ENCODE measurements at places on chromosomes 5 and 9.

DNA sequence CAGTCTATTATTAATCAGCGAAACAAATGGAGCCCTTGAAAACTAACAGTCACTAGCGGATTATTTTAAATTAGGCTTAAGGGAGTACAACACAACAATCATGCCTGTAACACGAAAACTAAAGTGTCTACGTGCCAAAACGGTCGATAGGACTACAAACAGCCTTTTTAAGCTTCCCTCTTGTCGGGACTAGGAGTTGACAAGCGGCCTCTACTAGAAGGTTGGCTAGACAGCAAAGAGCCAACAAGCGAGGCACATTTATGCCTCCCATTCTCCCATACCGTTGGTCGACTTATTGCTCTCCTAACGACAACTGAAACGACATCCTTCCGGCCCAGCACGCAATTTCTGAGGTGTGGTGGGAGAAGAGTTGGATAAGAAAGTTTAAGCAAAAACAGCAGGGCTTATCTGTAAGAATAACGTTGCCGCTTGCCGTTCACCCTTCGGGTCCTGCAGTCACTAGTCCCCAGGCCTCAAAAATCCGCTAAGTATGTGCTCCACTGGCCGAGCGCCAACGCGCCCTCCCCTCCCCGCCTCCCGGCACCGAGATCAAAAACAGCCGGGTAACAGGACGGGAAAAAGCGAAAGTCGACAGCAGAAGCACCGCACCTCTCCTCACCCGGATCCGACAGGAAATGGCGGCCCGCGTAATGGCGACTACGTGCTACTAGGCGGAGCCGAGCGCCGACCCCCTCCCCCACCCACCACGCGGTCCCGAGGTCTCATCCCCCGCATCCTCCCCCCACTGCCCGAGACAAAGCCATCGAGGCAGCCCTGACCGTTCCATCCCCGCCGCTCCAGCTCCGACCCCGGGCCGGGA lies 813 bp downstream of the HNRNPK start:
- DNase-seq = no peak

GRCh38 chr9:89662718-89663613 lies 58.2 kb downstream of the GADD45G start:
- no peak for DNase-seq

DNA sequence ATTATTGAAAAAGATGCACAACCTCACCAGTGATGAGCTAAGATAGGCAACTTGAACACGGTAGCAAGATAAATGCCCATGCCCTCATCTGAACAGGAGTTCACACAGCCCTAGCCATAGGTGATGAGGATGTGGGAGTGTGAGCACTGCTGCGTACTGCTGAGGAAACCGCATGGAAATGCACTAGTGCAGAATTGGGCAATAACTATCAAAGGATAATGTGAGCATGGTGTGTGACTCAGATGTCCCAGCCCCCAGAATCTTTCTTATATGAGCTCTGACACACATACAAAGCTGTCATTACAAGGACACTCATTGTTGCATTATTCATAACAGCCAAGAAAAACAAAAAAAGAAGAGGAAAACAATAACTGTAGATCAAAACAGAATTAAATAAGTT lies 521.2 kb downstream of the IRX1 start:
- DNase-seq = no peak

DNA sequence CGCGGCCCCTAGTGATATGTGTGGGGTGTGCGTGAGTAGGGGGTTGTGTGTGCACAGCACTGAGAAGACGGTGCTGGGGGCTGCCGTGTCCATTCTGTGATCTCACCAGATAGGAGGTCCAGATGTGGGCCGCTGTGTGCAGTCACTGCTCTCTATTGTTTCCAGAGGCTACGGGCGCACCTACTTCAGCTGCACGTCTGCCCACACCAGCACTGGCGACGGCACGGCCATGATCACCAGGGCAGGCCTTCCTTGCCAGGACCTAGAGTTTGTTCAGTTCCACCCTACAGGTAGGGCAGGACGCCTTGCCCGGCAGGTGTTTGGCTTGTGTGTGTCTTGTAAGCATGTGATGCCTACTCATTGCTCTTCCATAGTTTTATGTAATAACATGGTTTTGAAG lies 12.6 kb downstream of the SDHA start:
- no peak for DNase-seq

GRCh38 chr5:154395407-154396106 lies 50.2 kb upstream of the SAP30L start:
- DNase-seq = no peak

DNA sequence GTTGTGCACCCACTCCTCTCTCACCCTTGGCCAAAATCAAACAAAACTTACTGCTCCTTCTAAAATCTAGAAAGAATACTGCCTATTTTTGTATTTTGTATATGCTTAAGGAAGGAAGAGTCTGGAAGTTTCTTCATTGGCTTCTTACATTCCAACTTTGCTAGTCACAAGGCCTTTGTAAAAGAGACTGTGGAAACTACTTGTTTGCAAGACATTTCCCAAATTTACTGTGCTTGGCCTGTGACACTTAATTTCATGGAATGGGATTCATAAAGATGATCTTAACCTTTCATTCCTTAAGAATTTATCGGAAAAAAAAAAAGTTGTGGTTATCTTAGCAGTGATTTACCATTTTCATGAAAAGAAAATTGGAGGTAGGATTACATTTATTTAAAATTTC lies 208.9 kb downstream of the VPS13A start:
- no peak for DNase-seq

DNA sequence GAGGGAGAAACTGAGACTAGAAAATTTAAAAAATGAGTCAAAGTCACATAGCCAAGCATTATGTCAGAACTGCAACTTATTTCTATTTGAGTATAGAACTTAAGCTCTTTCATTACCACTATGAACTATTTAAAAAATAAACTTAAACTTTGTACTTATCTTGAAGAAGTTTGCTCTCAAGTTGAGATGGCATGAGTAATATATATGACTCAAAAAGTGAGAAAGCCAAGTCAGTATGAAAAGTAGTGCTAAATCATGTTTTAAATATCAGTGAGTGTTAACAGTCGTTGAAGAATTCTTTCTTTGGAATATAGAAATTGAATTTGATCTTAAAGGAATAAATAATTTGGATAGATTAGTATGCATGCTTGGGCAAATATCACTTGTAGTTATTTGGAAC lies 36.3 kb upstream of the CDH10 start:
- DNase-seq = no peak

GRCh38 chr5:126464016-126464415 lies 40.8 kb downstream of the GRAMD2B start:
- DNase-seq = no peak

- DNase-seq = no peak
These were observed 29.1 kb upstream of the KCNIP1 start for GRCh38 chr5:170474489-170475274.

- DNase-seq = no peak
These were observed 109.4 kb upstream of the SPRY4 start for GRCh38 chr5:142434322-142434612.

DNA sequence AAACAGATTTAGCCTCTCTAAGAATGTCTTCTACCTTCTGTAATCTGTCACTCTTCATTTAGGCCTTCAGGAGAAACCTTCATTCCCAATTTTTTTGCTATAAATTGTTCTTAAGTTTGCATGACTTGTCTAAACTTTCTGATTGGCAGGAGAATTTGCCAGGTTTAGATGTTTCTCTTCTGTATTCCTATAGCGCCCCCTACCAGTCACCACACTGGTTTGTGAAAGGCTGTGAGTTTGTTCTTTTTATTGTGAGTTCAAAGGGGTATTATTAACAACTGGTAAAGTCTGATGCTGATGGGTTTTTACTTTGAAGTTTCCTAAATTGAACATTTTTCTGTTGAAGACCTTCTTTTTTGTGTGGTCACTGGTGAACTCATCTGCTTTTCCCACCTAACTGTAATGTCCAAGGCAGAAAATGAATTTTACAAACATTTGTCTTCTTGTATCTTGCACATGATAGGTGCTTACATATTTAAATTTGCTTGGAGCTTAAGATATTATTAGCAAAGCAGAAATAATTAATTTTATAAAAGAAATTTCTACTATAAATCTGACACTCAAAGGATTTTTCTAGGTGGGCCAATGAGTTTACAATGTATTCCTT lies 18.4 kb upstream of the F2RL2 start:
- no peak for DNase-seq

GRCh38 chr5:10448754-10449360 lies 7.2 kb downstream of the ROPN1L start:
- no peak for DNase-seq

Measured in SIG-M5 (cell line).